A673 (cell line): ENCODE measurements at places on chromosomes 12 and 14.

GRCh38 chr12:65427646-65428045, 149.2 kb downstream of the MSRB3 start:
- DNase-seq = no peak

GRCh38 chr12:7503686-7504415, at the start of gene CD163:
TSS of gene CD163 (minus strand) at chr12:7503777. CDS start at chr12:7503690, 87 bp downstream.
- no peak for DNase-seq

DNA sequence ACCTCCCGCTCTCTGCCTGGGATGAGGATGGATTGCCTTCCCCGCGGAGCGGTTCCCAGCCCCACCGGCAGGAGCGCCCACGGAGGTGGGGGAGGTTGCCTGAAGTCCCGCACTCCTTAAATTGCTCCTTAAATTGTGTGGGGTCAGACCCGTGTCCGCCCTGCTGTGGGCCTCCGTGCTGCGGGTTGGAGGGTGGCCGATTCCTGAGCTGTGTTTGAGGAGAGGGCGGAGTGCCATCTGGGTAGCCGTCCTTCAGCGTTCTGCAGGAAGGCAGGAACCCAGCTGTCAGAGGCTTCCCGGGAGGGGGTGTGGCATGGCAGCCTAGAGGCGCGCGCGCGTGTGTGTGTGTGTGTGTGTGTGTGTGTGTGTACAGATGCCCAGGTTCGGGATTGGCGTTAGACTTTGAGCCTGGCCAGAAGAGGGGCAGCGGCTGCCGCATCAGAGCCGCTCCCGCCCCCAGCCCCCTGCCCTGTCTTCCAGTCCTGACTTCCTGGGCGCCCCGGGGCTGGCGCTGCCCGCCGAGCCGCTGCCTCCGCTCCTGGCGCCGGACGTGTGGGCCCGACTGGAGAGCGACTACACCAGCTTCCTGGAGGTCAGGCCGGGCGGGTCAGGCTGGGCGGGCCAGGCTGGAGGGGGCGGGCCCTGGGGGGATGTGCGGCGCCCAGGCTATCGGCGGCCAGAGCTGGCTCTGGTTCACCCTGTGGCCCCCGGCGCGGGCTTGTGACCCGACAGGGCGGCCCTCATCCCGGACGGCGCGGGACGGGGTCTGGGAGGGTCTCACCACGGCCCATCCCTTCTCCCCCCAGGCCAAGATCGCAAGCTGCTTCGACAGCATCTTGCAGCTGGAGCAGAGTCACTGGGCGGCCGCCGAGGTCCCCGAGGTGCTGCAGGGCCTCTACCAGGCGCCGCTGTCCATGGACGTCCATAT, 9.2 kb downstream of the EXOC3L4 start:
- peak; percentile 85 for DNase-seq

DNA sequence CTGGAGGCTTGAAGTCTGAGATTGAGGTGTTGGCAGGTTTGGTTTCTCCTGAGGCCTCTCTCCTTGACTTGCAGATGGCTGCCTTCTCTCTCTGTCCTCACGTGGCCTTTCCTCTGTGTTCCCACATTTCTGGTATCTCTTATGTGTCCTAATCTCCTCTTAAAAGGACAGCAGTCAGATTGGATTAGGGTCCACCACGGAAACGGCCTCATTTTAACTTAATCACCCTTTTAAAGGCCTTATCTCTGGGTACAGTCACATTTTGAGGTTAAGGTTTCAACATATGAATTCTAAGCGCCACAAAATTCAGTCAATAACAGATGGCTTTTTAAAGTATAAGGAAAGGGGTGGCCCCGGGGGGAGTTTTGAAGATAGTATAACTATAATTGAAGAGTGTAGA, 33.5 kb downstream of the UNC79 start:
- DNase-seq = no peak

DNA sequence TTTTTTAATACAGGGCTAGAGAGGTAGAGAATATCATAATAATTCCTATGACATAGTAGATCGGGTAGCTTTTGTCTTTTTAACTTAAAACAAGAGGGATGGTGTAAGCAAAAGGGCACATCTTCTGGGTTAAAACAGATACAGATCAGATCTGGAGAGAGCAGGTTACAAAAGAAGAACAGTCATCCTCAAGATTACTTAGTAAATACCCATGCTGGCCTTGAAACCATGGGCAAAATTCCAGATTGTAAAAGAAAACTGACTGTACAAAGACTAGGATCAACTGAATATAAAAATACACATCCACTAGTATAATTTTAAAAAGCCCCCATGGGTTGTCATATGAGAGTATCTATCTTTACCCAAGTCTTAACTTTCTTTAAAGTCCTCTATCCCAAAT, 76.7 kb downstream of the MED13L start:
- no peak for DNase-seq

DNA sequence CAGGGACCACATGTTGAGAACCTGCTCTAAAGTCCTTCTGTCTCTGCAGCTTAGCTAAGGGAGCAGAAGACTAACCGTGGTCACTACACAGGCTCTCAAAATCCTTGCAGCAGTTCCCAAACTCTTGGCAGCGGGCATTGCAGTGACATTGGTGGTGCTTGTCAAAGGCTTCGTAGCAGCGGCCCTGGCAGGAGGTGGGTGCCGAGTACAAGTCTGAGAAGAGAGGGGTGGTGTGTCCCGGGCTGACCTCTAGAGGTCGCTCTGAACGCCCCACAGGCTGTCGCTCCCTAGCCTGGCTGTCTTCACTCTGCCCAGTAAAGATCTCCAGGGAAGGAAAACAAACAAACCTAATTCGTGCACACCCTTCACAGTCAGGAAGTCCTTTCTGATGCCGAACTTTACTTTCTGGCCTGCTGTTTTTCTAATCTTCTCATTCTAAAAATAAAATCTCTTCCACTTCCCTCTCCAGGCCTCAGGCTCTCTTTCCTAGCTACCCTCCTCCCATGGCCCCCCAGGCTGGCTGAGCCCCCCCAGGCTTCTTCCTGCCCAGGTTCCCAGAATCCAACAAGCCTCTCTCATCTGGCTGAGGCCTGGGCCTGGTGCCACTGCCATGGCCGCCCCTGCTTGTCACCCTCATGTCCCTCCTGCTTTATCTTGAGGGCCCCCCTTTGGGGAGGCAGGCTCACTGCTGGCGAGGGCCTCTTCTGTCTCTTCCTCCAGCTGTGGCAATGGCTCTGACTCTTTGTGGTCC, 7.7 kb downstream of the ENDOU start:
- peak; percentile 89 for DNase-seq

GRCh38 chr12:23008623-23009022, 383.7 kb downstream of the ETNK1 start:
- DNase-seq = no peak

DNA sequence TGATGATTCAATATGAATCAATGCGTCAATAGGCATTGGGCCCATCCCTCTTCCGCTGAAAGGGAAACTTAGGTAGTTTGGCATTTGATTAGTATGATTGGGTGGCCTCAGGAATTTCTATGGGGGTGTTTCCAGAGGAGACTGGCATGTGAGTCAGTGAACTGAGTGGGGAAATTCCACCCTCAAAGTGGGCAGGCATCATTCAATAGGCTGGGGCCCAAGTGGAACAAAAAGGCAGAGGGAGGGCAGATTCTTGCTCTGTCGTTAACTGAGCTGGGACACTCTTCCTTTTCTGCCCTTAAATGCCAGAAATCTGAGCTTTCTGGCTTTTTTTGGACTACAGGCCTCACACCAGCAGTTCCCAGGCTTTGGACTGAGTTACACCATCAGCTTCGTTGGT, 373.5 kb downstream of the RPS29 start:
- no peak for DNase-seq

DNA sequence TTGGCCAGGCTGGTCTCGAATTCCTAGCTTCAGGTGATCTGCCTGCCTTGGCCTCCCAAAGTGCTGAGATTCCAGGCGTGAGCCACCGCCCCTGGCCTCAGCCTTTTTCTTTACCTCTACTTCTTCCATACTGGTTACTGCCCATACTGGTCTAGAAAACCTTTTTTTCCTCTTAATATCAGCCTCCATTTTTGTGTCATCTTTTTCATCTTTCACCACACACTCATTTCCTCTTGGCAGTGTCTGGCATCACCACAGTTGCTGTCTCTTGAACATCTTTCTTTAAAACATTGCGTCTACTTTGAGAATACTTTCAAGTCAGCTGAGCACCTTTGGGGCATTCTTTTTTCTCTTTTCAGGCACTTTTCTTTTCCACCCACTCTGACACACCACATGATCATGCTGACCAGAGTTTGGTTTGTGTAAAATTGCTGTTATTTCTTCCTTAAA, 32.7 kb downstream of the DDX47 start:
- no peak for DNase-seq

DNA sequence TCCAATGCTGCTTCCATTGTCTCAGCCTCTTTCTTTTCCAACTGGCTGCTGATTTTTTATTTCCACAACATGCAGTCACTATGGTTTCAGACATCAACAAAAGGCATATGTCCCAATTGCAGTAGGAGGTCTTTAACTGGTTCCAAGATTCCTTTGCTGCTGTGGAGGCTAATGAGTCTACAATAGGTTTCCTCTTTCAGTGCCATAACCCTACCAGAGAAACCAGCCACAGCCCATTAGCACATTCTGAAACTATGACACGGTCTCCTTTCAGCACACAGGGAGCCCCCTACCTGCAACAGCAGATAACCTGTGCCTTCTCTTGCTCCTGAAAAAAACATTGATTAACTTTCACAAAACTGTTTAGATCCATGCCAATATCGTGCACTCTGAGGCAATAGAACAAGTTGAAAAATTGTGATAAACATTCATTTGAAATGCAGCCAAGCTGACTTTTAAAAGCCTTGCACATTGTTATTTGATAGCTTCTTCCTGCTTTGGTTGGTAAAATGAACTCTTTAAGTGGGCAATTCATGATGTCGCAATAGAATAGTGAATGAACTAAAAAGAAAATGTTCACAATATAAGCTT, 32.4 kb downstream of the PLEKHG7 start:
- DNase-seq = peak; percentile 94

DNA sequence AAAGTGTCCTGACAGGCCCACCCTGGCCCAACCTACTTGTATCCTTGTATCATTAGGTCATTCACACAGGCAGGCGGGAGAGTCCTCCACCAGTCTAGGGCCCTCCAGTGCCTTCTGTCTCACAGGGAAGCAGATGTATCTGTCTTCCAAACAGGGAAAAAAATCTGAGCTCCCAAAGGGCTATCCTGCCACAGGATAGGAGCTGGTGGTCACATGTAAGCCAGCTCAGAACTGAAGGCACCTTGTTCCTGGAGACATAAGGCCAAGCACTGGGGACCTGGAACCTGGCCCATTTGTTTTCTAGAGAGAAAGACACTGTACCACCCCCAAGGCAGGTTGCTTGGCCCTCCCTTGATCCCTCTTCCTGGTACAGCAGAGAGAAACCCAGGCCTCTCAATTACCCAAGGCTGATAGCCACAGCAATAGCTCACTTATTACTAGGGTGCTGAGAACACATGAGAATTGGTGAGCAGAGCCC, 19.4 kb upstream of the PLEKHH1 start:
- no peak for DNase-seq

DNA sequence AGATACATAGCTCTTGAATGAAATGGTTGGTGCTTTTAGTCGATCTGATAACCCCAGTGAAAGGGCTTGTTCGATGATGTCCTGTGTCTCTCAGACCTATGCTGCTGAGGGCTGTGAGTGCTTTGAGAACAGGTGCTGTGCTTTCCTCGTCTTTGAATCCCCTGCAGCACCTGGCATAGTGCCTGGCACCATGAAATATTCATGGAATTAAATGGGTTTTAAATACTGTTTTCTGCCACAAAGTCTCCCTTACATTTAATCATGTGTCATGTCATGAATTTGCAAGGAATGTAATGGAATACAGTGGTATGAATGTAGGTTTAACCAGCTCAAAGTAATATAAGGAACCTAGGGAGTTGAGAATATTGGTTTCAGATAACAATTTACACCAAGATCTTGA, 220.5 kb upstream of the PRICKLE1 start:
- no peak for DNase-seq

DNA sequence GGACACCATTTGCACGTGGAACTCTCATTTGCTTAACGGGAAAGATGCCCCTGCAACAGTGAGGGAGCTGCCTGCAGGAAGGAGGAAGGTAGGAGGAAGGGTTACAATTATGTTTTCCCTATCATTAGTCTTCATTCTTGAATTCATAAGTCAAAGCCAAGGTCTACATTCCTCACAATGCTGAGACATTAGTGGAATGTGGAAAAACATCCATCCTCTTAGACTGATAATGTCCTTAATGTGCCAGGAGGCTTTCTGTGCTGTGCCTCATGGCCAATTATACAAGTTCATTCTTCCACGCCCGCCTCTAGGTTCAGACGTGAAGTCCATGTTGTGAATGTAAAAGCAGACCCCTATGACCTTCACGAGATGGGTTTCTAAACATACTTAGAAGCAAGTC, 1212.4 kb upstream of the TMEM132C start:
- no peak for DNase-seq

- no peak for DNase-seq
These were observed 5.2 kb upstream of the ACRBP start for GRCh38 chr12:6652391-6652790.

GRCh38 chr12:109777544-109777943, 55.7 kb downstream of the TRPV4 start:
- DNase-seq = peak; percentile 48

- DNase-seq = no peak
These were observed 22.2 kb upstream of the PLEKHG3 start for GRCh38 chr14:64681796-64682710.

GRCh38 chr14:99043267-99043615, 228.8 kb downstream of the BCL11B start:
- no peak for DNase-seq

- DNase-seq = peak; percentile 73
These were observed 28.2 kb downstream of the PALS1 start for GRCh38 chr14:67269298-67270060.

DNA sequence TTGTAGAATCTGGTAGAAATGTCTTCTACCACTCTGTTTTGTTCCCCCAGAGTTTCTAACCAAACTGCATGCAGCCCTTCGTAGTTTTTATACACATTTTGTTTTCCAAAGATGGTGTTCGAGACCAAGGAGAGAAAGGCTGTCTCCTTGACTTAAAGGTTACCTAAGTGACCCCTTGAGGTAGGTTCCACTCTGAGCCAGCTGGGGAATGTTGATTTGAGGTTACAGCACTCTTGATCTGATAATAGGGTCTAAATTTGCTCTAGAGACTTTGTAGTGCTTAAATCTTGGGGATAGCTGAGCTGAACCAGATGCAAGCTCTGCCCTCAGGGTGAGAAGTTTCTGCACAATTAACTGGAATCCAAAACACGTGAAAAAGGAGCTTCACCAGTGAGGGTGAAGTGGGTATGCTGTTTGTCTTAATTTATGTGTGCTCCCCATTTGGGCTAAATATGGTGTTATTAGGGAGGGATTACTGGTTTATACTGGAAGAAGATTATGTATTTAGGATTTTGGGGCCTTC, 3.1 kb downstream of the TMBIM6 start:
- no peak for DNase-seq

- DNase-seq = no peak
These were observed 11.7 kb upstream of the PRB4 start for GRCh38 chr12:11321980-11322379.

DNA sequence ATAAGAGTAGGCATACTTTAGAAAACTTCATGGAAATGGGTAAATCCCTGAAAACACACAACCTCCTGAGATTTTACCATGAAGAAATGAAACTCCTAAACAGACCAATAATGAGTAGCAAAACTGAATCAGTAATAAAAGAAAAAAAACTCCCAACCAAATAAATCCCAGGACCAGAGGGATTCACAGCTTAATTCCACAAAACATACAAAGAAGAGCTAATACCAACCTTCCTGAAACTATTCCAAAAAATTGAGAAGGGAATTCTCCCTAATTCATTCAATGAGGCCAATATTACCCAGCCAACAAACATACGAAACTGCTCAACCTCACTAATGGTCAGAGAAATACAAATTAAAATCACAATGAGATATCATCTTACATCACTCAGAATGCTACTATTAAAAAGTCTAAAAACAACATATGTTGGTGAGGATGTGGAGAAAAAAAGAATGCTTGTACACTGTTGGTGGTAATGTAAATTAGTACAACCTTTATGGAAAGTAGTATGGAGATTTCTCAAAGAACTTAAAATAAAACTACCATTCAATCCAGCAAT, 97.3 kb upstream of the ST8SIA1 start:
- DNase-seq = no peak
